ENCODE measurements at places on chromosomes 7 and 10. TPM values are rescaled to one million over a fixed set of nuclear protein-coding genes. Genes with fewer than 3 reads are reported as not detected.
A peak's percentile ranks its signal among the peaks of the same experiment; 100 is the strongest.

TCF7L2 gene
- 0.81 TPM for total RNA-seq

CHAT gene
- not detected for total RNA-seq

IDI2 gene
- total RNA-seq: not detected

NEURL1 gene
- total RNA-seq: 1.5 TPM

CYP26C1 gene
- total RNA-seq: not detected

GFRA1 gene
- total RNA-seq: not detected

PPP3CB gene
- 44.1 TPM for total RNA-seq

TNPO3 gene
- 80.5 TPM for total RNA-seq

SFTPA1 gene
- not detected for total RNA-seq

TAX1BP1 gene
- 82.1 TPM for total RNA-seq

STEAP1 gene
- total RNA-seq: not detected

RGR gene
- not detected for total RNA-seq

- DNase-seq: no peak
Observed at GRCh38 chr10:86952106-86952505, 5.3 kb downstream of the MMRN2 start.

DNA sequence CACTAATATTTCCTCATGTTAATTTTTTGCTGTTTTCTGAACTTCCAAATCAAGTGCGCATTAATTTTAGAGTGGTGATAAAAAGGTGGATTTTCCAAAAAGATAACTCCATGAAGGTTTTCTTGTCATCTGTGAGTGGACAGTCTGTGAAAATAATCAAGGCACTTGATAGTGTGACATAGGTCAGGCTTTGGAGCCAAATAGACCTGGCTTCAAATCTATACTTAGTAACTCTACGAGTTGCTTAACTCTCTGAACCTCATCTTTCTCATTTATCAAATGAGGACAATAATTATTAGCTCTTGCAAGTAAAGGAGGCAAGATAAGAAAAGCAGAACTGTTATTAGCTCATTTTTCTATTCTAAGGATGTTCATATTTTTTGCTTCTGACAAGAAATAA lies 24.7 kb upstream of the MET start:
- no peak for DNase-seq

GRCh38 chr10:62842983-62843382 lies 26.8 kb upstream of the EGR2 start:
- DNase-seq: no peak

DNA sequence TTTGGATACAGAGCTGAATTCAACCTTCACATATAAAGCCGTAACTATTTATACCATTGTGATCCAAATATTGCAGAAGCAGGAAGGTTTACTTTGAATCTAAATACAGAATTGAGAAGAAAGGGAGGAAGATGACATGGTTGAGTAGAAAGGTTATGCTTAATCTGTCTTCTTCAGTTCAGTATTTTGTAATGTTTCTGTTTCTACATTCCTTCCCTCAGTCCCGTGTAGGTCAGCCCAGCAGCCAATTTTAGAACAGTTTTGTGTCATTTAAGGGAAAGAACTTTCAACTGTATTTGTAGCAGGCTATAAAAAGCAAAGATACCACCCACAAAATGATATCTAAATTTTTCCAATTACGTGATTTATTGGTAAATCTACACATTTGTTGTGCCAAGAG lies 97.4 kb downstream of the CPED1 start:
- DNase-seq: no peak

GRCh38 chr7:142608630-142609428 lies 140.4 kb upstream of the PRSS1 start:
- no peak for DNase-seq

GRCh38 chr7:136247211-136247610 lies 270.1 kb upstream of the MTPN start:
- no peak for DNase-seq

DNA sequence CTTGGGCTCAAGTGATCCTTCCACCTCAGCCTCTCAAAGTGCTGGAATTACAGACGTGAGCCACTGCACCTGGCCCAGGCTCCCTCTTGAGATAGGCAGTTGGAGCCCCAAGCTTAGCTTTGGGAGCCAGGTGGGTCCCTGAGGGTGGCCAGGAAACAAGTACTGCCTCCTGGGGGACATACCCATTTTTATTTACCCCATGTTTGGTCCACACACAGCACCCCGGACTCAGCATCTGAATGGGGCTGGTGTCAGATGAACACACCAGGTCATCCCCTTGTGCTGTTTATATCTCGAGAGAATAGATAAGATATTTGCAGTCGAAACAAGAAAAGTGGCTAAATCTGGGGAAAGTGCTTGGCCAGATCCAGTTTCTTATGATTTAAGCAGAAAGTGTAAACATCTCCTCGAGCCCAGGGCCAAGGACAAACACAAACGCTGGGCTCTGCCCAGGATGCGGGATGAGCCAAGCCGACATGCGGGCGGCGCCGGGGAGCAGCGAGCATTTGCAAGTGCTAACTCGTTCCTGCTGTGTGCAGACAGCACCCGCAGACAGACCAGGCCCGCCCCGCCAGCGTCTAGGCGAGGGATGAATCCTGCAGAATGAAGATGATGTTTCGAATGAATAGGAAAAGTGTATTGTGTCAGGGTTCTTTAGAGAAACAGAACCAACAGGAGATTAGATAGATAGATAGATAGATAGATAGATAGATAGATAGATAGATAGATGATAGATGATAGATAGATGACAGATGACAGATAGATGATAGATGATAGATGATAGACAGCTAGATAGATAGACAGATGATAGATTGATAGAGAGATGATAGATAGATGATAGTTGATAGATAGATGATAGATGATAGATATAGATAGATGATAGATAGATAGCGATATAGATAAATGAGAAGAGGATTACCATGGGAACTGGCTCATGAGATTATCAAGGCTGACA lies 44.4 kb upstream of the OCM2 start:
- no peak for DNase-seq

- no peak for DNase-seq
Observed at GRCh38 chr7:111018447-111018846, 72.5 kb upstream of the LRRN3 start.

DNA sequence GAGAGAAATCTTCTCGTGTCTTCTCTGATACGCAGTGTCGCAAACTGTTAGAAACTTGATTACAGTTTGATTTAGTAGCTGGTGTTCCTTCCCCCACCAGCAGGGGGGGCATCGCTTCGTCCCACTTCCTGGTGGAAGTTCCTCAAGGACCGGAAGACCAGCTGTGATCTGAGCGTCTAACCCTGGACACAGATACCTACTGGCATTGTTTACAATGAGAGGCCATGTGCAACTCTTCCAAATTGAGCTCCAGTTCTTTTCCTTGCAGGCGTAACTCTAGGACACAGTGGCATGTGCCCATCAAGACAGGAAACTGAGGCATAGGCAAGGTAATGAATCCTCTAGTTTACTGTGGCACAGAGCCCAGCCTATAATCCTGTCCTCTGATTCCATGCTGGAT lies 219.0 kb downstream of the CCDC3 start:
- peak; percentile 6 for DNase-seq

- no peak for DNase-seq
Observed at GRCh38 chr10:14549496-14549895, 218.8 kb upstream of the FRMD4A start.

GRCh38 chr7:28565980-28566379 lies 153.7 kb downstream of the CREB5 start:
- DNase-seq: no peak

- peak; percentile 44 for DNase-seq
Observed at GRCh38 chr10:71708301-71708703, 11.3 kb downstream of the C10orf105 start.

DNA sequence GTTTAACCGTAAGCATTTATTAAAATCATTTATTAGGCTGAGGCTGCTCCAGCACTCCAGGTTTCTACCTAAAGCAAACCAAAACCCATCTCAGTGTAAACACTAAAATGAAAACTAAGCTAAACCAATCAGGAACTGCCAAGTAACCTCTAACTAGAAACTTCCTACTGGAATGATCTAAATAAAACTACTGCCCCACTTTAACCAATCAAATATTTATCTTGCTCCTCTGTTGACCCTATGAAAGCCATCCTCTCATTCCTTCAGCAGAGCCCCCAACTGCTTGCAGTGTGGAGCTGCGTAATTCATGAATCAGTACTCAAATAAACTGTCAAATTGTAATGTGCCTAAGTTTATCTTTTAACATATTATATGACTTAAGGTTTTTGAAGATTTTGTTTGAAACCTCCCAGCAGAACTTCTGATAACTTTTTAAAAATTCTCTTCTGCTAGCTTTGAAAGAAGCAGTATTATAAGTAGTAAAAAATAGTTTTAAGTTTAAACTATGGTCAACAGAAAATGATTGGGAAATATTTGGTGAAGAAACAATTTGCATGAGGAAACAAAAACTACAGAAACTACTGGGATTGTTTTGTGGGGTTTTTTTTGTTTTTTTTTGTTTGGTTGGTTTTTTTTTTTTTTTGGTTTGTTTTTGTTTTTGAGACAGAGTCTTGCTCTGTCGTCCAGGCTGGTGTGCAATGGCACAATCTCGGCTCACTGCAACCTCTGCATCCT lies 47.4 kb downstream of the GPR37 start:
- DNase-seq: no peak

- DNase-seq: no peak
Observed at GRCh38 chr10:52220947-52221346, 93.1 kb upstream of the DKK1 start.

GRCh38 chr10:73095481-73096021 lies 1.1 kb downstream of the P4HA1 start:
- no peak for DNase-seq
